ENCODE measurements at places on chromosomes 16 and 17. TPM values are rescaled to one million over a fixed set of nuclear protein-coding genes. Genes with fewer than 3 reads are reported as not detected.

Gene RBFOX1
- total RNA-seq, result 27.1 TPM

Gene PABPN1L
- not detected for total RNA-seq

Gene TBC1D3I
- 0.38 TPM for total RNA-seq

DNA sequence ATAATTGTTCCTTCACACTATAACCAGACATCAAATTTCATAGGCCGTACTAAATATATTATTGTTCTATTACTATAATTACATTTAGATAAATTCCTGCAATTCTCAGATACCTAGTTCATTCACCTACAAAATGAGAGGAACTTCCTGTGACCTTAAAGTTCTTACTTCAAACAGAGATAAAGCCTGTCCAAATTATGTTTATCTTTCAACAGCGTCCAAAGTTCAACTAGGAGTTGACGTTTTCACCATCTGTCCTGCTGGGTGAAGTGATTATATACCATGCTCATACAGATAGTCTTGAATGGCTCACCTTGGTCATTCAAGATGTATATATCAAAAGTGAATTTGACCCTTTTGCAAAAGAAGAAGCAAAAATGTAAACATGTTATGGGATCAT, 440.6 kb downstream of the CDH8 start:
- no peak for DNase-seq

GRCh38 chr17:55709440-55709839, 13.2 kb downstream of the TMEM100 start:
- no peak for DNase-seq

GRCh38 chr17:20098314-20098713, 89.2 kb downstream of the SPECC1 start:
- DNase-seq, result no peak

DNA sequence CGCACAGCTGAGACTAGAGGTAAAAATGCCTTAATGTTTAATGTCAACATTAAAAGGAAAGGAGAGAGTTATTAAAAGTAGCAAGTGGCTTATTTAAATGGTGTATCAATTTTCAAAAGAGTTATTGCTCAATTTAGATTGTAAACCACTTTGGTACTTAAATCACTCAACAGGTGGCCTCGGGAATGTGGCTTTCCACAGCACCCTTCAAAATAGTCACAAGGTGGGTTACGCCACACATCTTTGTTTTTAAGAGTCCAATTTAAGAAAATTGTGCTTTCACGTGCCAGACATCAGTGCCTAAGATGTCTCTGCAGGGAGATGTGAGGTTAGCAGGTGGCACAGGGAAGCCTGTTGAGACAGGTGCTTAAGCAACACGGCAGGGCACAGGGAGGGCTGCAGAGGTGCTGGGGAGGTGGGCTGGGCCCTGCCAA, 27.5 kb upstream of the ADCY7 start:
- DNase-seq, result no peak

DNA sequence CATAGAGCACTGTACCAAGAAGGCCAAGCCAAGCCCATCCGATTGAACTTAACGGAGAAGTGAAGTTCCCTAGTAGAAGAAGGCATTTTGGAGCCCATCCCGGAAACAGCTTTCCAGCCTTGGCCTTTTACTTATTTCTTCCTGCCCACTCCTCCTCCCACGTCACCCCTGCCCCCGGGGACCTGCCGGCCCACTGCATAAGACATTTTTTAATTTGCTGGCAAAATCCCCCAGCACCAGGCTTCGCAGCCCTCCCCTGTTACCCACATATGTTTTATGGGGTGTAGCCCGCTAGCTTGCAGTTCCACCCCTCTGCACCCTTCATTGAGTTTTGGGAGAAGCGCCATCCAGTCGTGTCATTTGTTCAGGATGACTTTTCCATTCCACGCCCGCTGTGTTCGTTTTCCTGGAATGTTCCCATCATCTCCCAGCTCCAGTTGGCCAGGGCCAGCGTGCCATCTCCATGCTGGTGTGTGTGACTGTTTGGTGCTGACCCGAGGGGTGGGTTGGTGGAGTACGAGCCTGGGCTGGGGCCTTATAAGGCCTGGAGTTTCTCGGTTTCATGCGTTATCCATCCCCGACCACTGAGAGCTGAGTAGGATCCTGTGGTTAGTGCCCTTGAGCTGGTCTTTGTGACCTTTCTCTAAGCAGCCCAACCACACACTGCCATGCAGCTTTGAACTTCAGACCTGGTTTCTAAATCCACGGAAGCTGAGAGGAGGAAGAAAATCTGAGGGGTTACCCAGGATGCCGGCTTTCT, 20.0 kb upstream of the TBX2 start:
- DNase-seq, result no peak

GRCh38 chr17:46736100-46736499, 82.4 kb downstream of the WNT3 start:
- no peak for DNase-seq

- DNase-seq, result no peak
Observed at GRCh38 chr17:45650561-45650960, 133.6 kb upstream of the CRHR1 start.

DNA sequence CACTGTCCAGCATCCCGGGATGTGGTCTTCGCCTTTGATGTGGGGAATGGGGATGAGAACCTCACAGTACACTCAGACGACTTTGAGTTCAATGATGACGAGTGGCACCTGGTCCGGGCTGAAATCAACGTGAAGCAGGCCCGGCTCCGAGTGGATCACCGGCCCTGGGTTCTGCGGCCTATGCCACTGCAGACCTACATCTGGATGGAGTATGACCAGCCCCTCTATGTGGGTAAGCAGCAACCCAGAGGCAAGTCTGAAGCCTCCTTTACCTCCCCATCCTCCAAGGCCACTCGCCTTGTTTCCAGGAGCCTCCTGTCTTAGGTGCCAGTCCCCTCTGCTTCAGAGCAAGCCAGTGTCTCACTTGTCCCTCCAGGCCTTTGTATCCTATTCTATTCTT, 10.2 kb downstream of the CNTNAP1 start:
- no peak for DNase-seq
